Breast epithelium (tissue), 4 donors: ENCODE measurements at places on chromosomes 16 and 17.

- H3K27me3 ChIP-seq, result no peaks in the 10 kb centered on the region
- H3K4me3 ChIP-seq, result no peak overlapping the region
- H3K4me1 ChIP-seq, result no peaks in the 10 kb centered on the region
- no peaks in the 10 kb centered on the region for H3K36me3 ChIP-seq
Measured at GRCh38 chr16:35748621-35749252, 2289.3 kb downstream of the TP53TG3F start.

DNA sequence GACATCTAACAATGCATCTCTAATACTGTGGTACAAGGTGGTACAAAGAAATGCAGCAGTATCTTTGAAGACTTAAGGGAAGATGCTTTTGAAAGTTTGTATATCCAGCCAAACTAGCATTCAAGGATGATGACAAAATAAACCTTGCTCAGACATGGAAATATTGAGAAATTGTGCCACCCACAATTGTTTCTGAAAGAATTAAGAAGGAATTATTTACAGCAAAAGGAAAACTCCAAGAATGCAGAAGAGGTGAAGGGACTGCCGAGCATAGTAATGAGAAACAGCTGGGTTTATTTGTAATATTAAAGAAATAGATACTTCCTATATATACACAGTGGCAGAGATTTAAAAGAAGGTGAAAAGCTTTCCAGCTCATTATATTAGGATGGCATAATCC lies 29.5 kb downstream of the PMFBP1 start:
- no peak overlapping the region for H3K4me3 ChIP-seq
- H3K27me3 ChIP-seq, result no peaks in the 10 kb centered on the region
- no peaks in the 10 kb centered on the region for H3K4me1 ChIP-seq
- no peak overlapping the region for H3K27ac ChIP-seq

GRCh38 chr16:69497876-69498596 lies 67.7 kb upstream of the NFAT5 start:
- H3K4me1 ChIP-seq, result no peaks in the 10 kb centered on the region
- no peak overlapping the region for H3K27ac ChIP-seq
- H3K4me3 ChIP-seq, result no peak overlapping the region
- H3K27me3 ChIP-seq, result no peaks in the 10 kb centered on the region
- DNase-seq, result no peak
- H3K36me3 ChIP-seq, result no peaks in the 10 kb centered on the region

DNA sequence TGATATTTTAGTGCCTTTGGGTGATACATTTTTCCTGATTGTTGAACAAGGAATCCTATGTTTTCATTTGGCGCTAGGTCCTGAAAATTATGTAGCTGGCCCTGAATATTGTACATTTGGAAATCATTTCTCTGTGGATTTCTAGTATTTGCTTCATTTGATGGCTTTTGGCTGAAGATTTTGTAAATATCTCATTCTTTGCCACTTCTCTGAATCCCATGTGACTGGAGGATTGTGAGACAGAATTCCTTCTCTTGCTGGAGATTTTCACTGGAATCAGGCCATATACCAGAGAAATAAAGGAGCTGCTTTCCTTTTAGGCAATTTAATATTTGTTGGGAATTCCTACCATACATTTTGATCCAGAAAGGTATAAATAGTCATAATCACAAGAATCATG lies 8.6 kb downstream of the KRT28 start:
- no peak overlapping the region for H3K4me3 ChIP-seq
- no peaks in the 10 kb centered on the region for H3K4me1 ChIP-seq
- H3K27me3 ChIP-seq, result no peaks in the 10 kb centered on the region
- H3K27ac ChIP-seq, result no peak overlapping the region

DNA sequence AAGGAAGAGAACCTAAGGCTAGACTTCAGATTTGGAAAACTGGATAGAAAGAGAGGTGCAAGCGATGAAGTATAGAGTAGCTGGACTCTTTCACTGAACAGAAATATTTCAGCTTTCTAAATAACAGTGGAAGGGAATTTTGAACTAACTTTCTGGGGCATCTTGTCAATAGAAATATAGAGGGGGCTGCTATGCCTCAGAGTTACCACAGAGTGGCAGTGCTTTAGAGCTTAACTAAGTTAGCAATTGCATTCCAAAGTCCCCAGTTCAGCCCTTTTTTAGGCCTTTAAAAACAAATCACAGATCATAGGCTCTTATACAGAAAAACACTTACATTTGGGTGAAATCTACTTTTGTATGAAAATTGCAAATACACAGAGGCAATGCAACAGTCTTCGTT lies 154.2 kb upstream of the CDH8 start:
- no peaks in the 10 kb centered on the region for H3K36me3 ChIP-seq
- no peak overlapping the region for H3K27ac ChIP-seq

GRCh38 chr16:31099860-31100638 lies 5.5 kb upstream of the VKORC1 start:
- no peak overlapping the region for H3K4me3 ChIP-seq
- no peak for DNase-seq
- no peaks in the 10 kb centered on the region for H3K27me3 ChIP-seq
- H3K27ac ChIP-seq, result no peak overlapping the region
- H3K36me3 ChIP-seq, result no peaks in the 10 kb centered on the region

DNA sequence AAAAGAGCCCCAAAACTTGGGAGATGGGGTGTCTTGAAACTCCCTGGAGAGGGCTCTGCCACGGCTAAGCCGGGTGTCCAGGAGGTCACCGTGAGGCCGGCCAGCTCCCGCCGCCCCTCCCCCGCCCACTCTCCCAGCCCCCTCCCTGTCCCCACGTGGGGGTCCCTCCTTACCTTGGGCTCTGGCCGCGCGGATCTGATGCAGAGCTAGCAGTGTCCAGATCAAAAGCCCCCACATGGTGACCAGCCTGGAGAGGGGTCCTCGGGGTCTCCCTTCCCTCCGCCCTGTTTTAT lies 447 bp downstream of the SDK2 start:
- H3K36me3 ChIP-seq, result no peaks in the 10 kb centered on the region
- peaks cover 39% of the 10 kb centered on the region for H3K27me3 ChIP-seq
- H3K4me3 ChIP-seq, result peak overlapping the region; percentile 37
- no peak for DNase-seq
